ENCODE measurements at places on chromosomes 1 and 21.

DNA sequence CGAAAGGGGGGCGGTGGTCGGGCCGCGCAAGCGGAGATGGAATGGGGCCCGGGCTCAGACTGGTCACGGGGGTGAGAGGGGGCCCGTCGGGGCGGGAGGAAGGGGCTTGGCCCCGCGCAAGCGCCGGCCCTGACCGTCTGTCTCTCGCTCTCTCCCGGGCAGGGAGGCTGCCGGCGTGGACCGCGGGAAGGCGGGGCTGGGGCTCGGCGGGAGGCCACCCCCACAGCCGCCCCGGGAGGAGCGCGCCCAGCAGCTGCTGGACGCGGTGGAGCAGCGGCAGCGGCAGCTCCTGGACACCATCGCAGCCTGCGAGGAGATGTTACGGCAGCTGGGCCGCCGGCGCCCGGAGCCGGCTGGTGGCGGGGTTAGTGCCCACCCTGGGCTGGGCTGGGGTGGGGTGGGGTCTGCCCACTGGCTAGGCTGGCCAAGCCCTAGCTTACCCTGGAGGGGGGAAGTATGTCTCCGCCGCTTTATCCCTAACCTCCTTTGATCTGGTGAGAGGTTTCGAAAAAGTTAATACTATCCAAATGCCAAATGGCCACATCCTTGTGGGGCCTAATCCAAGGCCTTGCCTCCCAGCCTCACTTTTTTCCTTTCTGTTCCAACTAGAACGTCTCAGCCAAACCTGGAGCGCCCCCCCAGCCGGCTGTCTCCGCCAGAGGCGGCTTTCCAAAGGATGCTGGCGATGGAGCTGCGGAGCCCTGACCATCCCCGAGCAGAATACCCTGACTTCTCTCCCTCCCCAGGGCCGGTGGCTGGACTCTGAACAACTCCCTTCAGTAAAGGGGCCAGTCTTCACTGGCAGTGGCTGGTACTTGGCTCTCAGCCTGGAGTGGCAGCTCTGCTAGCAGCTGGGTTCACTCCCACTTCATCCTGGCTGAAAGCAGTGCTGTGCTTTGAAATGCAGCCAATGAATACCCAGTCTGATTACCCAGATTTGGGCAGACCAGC lies 636 bp upstream of the YRDC start:
- no peak for DNase-seq

- DNase-seq: no peak
These were observed 90.0 kb downstream of the ARHGEF10L start for GRCh38 chr1:17629460-17629859.

GRCh38 chr1:66925944-66926343 lies 1.2 kb downstream of the MIER1 start:
- no peak for DNase-seq

DNA sequence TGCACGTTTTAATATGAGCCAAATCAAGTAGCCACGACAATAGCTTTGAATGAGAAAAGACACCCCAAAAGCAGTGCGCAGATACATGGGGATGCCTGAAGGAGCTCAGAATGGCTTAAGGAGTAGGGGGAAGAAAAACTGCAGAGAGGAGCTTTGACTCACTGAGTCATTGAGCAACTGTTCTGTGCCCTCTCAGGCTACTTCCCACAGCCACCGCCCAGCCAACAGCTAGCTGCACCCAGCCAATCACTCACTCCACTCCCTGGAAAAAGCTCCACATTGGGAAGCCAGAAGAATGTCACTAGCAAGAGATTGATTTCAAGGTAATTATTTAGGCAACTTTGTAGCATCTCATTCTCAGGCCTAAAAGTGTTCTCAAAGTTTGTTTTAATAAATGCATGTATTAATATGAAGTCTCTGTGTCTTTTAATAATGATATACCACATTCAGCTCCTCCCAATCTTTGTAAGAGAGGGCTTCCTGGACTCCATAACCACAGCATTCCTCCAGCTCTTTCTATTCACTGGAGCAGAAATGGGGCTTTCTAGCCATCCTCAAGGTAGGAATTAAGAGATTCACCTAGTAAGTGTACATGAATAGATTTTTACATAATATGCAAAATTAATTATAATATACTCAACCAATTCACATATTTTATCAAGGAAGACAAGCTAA lies 16.8 kb downstream of the DUSP10 start:
- DNase-seq: no peak

DNA sequence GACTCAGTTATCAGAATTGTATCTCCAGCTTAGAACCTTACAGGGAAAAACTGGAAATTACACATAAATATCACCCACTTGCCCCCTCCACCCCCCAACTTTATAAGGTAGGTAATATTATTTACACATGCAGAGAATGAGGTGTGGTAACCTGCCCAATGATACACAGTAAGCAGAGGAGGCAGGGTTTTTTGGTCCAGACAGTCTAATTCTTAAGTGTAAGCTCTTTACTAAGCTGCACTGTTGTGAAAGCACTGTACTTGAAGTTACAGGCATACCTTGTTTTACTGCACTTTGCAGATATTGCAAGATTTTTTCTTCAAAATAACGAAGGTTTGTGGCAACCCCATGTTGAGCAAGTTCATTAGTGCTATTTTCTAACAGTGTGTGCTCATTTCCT lies 24.8 kb upstream of the MYOCOS start:
- DNase-seq: no peak

All from stimulated activated CD8-positive, alpha-beta memory T cell treated with anti-CD3 and anti-CD28 coated beads, Interleukin-7, amount 100 ng/mL, for 48 hours (primary cell).